Stimulated activated CD8-positive, alpha-beta memory T cell treated with anti-CD3 and anti-CD28 coated beads, Interleukin-12 subunit alpha, Interleukin-12 subunit beta, amount 100 ng/mL, for 4 hours (primary cell): ENCODE measurements at places on chromosomes 3 and 15.

- no peak for DNase-seq
Measured at GRCh38 chr3:147890114-147890513, 480.9 kb downstream of the ZIC1 start.

DNA sequence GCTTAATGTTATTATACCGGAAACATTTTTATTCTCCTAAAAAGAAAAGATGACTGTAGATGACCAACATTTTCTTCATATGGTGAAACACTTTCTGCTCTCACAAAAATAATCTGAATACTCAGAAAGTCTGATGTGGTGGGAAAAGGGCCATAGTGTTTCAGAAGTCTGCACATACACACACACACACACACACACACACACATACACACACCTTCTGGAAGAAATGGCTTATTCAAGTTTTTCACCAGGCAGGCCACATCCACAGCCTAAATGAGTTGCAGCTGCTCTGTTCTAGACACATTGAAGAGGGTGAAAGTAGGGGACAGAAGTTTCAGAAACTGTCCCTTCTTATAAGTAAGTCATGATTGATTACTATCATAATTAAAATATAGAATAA lies 220.0 kb downstream of the ZMAT3 start:
- DNase-seq: no peak

DNA sequence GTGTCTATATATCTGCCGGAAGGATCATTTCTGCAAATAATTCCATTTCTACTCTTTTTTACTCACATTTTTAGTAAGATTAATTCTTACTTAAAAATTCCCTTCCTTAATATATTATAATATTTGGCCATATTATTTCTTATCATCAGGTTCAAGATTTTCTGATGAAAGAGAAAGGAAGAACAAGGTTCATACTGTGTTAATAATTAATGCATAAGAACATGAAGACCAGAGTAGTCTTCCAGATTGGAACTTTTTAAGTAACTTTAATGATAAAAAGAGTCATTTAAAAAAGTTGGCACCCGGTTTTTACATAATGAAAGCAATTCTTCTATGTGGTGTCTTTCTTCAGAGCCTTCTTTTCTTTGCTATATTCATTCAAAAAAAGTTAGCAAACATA lies 590 bp downstream of the ACKR4 start:
- no peak for DNase-seq

GRCh38 chr3:158718490-158719170 lies 13.6 kb downstream of the RARRES1 start:
- no peak for DNase-seq

DNA sequence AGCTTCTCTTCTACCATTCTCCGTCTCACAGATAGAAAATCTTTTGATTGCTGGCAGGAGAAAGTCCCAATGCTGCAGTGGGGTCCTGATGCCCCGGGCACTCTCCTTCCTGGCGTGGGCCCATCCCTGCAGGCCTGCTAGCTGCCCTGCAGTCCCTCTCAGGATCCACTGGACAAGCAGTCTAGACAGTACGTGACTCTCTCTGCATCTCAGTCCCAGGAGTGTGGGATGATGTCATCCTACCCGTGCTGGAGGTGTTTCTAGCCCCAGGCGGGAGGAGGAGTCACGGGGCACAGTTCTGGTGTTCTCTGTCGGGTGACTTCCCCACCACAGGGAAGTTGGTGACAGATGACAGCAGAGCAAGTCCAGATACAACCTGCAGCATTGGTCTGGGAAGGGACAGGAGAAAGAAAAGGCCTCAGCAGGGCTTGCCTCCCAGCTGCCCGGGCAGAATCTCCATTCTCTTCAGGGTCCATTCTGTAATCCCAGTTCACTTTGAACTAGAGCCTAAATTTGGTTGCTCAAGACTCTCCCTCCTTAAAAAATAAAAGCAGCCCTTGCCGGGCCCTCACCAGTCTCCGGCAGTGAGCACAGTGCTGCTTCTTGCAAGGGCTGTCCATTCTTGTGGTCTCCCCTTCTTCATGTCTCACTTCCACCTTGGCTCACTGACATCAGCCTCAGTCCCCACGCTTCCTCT lies 30.6 kb downstream of the SLC28A1 start:
- peak; percentile 9 for DNase-seq

GRCh38 chr3:171204942-171205341 lies 178.4 kb upstream of the SLC2A2 start:
- DNase-seq: no peak

DNA sequence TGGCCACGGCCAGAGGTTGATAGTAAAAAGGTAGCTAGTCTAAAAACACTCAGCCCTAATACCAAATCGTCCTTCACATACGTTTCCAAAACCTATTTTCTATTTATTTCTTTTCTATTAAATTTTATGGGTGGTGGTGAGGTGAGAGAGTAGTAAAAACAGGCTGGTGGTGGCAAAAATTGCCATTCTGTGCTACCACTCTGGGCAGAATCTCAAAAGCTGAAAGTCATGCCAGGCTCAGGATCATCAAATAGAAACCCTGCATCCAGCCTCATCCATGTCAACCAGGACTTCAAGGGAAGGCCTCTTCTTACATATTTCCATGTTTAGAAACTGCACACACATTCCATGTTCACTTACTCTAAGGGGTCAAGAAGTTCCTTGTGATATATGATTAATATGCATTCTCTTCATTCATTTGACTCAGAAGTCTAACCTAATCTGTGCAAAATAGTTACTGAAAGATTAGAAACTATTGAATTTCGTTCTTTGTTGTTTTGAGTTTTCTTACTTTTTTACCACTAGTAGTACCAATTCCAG lies 153.1 kb downstream of the TNIK start:
- no peak for DNase-seq

DNA sequence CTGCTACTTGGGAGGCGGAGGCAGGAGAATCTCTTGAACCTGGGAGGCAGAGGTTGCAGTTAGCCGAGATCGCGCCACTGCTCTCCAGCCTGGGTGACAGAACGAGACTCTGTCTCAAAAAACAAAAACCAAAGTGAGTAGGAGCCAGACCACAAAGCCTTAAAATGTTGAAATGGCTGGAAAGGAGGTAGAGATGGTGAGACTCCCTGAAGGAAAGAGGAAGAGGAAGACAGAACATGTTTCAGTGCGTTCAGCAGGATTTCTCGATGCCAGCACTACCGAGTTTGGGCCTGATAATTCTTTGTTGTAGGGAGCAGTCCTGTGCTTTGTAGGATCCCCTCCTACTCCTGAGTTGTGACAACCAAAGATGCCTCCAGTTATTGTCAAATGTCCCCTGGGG lies 189.9 kb downstream of the AKAP13 start:
- no peak for DNase-seq

- no peak for DNase-seq
Measured at GRCh38 chr15:65611888-65612615, 1.1 kb upstream of the INTS14 start.

DNA sequence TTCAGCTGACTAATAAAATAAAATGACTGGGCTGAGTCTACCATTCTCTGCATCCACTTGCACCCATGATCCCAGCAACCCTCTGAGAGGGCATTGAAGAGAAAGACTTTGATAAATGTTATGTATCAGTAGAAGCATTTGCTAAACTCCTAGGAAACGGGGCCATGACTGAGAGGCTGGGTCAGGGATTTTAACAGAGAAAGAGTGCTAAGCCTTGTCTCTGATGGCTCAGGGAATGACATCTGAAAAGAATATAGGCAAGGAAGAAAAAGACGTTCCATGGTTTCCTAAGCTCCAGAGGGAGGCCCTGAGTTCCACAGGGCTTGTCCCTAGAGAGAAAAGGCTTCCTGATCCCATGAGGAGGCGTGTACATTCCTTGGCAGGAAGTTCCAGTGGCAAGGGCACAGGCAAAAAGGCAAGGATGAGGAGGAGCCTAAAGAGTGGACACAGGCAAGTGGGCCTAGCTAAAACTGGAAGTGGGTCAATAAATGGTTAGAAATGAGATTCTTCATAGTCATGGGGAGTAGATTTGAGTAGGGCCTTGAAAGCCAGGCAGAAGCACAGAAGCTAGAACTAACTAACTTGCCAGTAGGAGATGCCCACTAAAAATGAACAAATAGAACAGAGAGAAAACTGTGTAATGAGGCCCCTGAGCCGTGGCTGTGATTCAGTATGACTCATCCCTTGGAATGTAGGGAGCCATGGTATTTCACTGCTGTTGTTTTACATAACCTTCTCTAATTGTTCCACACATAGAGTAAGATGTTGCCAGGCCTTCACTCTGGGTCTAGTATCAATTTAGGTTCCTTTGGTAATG lies 44.9 kb upstream of the MANF start:
- DNase-seq: no peak

DNA sequence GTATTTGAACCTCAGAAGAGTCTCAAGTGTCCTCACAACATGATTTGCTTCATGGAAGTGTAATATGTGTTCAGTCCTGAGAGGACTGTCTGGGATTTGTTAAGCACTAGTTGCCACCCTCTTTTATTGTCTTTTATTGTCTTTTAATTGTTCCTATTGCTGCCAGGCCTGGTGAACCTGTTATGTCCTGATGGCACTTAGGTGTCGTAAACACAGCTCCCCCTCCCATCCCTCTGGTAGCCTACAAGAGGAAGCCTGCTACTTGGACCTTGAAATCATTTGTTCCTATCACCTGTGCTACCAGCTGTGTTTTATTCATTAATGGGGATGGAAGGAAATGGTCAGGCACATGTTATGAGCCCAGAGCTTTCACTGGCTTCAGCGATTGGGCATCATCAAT lies 19.3 kb downstream of the CCNB2 start:
- DNase-seq: no peak

- no peak for DNase-seq
Measured at GRCh38 chr3:64054488-64054887, 31.2 kb upstream of the PSMD6 start.

- no peak for DNase-seq
Measured at GRCh38 chr3:175410251-175410650, 551.1 kb downstream of the NAALADL2 start.

- DNase-seq: no peak
Measured at GRCh38 chr15:79595995-79596622, 164.0 kb downstream of the MINAR1 start.

- DNase-seq: no peak
Measured at GRCh38 chr3:61401359-61401758, 150.1 kb upstream of the FHIT start.

DNA sequence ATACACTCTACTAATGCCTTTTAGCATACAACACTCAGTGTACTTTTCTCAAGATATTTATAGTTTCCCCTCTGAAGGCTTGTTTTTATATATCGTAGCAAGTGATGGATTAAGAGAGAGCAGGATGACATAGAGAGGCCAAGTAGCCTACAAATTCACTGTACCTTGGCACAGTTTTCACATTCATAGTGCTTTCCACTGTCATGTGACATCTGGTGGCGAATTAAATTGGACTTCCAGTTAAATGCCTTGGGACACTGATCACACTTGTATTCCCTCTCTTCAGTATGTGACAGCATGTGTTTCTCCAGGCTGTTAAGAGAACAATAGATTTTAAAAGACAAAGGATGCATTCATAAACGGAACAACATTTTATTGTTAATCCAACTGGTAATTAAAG lies 541.1 kb downstream of the MECOM start:
- no peak for DNase-seq

DNA sequence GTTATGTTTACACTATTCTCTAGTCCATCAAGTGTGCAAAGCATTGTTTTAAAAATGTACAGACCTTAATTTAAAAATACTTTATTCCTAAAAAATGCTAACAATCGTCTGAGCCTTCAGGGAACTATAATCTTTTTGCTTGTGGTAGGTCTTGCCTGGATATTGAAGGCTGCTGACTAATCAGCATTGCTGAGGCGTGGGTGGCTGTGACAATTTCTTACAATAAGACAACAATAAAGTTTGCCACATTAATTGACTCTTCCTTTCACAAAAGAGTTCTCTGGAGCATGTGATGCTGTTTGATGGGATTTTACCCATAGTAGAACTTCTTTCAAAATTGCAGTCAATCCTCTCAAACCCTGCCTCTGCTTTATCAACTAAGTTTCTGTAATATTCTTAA lies 384.0 kb upstream of the TGFBR2 start:
- no peak for DNase-seq

DNA sequence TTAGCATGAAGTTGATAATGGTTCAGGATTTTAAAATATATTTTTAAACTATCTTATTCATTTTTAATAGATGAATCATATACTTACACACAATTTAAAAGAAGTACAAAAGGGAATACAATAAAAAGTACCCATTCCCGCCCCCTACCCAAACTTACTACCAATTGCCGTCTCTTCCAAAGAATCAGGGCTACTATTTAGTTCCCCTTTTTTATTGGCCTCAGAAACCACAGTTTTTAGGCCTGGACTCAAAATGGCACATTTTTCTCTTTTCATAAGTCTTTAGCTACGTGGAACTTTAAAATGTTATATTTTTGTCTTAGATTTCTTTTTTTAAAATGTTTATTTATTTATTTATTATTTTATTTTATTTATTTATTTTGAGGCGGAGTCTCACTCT lies 18.0 kb downstream of the LRRK1 start:
- DNase-seq: no peak

- DNase-seq: no peak
Measured at GRCh38 chr3:45566951-45567411, 27.6 kb upstream of the LIMD1 start.

DNA sequence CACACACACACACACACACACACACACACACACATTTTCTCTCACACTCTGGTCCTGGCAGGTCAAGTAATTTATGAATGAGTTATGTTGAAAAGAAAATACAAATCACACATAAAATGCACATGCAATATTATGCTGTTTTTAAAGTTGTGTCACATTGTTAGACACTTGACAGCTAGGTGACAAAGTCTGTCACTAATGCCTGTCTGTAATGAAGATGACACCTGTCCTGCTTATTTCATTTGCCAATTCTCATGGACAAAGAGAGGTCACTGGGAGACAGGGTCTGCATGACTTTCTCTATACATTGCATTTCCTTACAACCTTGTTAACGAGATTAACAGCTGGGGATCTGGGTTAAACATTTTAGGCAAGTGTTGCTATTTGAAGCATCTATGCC lies 71.2 kb downstream of the ARPP21 start:
- no peak for DNase-seq

GRCh38 chr3:194713299-194714136 lies 27.8 kb downstream of the FAM43A start:
- no peak for DNase-seq

DNA sequence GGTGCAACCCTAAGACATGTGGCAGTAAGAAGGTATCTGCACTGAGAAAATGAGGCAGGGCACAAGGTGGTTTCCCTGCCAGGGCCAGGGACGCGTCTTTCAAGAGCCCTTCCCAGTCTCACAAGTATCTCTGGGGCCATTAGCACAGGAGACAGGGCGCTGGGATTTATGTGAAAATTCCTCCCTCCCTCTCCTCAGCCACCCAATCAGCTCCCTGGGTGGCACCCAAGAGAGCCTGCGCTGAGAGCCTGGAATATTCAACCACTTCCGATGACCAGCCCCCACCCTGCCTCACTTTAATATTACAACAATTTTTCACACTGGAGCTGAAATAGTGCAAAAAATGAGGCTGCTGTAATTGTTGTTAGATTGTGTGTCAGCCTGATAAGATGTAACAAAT lies 26.1 kb downstream of the SEC61A1 start:
- no peak for DNase-seq

DNA sequence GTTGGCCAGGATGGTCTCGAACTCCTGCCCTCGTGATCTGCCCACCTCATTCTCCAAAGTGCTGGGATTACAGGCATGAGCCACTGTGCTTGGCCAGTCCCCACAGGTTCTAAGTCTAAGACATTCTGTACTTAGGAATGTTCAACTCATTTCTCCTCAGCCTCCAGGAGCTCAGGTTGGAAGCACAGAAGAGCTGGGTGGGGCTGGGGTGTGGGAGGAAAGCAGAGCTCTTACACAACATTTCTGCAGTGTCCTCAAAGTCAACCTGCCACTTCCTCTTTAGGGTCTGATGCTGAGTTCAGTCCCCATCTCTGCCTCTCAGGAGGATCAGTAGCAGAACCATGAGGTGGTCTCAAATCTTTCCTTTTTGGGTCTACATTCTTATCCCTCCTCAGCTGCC lies 75.5 kb downstream of the MRPL46 start:
- no peak for DNase-seq
